Activated CD8-positive, alpha-beta memory T cell treated with anti-CD3 and anti-CD28 coated beads, Interleukin-2, amount 50 U/mL, for 48 hours (primary cell): ENCODE measurements at places on chromosomes 7 and 10.

DNA sequence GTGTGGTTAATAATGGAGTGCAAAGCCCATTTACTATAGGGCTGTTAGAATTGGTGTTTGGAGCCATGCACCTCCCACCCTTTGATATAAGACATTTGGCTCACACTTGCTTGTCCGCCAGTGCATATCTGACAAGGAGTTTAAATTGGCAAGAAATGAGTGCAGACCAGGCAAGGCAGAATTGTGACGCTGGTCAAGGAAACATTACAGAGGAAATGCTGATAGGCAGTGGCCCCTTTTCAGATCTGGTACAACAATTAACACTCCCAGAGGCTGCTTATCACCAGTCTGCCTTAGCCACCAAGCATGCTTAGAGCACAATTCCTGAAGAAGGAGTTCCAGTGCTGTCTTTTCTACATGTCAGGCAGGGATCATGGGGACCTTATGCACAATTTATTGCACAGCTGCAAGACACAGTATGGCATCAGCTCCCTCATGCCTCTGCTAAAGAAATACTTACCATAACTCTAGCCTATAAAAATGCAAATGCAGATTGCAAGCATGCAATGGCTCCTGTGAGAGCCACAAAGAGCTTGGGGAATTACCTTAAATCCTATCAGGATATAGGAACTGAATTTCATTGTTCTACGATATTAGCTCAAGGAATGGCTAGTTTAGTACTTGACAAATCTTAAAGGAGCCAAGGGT lies 35.2 kb downstream of the OR13A1 start:
- DNase-seq, result no peak

- no peak for DNase-seq
These were observed 15.1 kb upstream of the DENND2A start for GRCh38 chr7:140655511-140656408.

GRCh38 chr10:23081221-23081750 lies 14.1 kb upstream of the MSRB2 start:
- no peak for DNase-seq

GRCh38 chr10:110710621-110711020 lies 66.5 kb downstream of the RBM20 start:
- no peak for DNase-seq

GRCh38 chr7:6376820-6377219 lies 70.9 kb downstream of the DAGLB start:
- DNase-seq, result no peak

- no peak for DNase-seq
These were observed 3.0 kb downstream of the SLC12A9 start for GRCh38 chr7:100855515-100855914.

DNA sequence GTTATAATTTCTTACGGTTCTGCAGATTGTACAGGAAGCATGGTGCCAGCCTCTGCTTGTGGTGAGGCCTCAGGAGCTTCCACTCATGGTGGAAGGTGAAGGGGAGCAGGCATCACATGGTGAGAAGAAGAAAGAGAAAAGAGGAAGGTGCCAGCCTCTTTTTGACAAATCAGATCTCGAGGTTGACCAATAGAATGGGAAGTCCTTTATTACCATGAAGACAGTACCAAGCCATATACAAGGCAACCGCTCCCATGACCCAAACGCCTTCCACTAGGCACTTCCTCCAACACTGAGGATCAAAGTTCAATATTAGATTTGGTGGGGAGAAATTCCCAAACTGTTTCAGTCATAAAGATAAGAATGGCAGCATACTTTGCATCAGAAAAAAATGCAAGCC lies 502.8 kb downstream of the GLRX3 start:
- no peak for DNase-seq

DNA sequence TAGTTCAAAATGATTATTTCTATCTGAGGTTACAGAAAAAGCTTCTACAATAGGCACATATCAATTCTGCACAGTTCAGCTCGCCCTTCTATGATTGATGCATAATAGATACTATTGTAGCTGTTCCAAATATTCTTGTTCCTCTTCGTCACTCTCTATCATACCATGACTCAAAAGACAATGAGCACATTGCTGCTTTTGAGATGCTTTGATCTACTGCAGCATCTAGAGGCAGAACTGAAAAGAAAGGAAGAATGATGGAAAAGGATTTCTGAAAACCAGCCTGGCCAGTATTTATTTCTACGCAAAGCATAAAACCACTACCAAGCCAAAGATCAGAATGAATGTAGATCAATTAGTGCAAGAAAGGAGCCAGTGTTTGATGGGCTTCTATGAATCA lies 59.3 kb upstream of the PLXDC2 start:
- no peak for DNase-seq

DNA sequence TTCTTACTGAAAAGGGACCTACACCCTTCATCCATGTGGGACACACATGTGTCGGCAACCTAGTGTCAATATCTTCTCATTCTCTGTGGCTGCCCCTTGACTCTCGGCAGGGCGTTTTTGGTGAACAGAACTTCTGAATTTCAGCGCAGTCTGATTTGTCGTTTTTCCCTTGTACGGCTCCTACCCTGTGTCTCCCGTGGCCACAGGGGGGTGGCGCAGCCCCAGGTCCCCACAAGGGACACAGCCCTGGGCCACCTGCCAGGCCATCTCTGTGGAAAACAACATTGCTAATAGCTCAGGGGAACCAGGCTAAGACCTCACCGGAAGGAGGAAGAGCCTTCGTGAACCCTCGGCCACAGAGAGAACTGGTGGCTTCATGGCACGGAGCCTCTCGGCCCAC lies 53.1 kb upstream of the NKX6-2 start:
- DNase-seq, result no peak

DNA sequence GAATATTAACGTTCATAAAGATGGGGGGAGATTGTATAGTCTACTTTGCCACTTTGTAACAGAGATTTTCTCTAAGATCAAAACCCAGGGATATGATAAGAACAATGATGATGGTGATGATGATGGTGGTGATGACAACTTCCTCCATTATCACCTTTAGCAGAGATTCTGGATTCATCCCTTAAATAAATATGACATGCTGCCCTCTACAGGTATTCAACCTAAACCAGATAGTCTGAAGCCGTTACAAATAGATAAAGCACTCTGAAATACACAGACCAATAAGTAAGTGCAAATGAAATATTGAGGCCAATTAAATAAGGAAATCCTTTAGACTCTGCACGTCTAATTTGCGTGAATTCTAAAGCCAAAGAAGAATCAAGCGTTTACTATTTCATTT lies 211.5 kb downstream of the CREB5 start:
- no peak for DNase-seq

DNA sequence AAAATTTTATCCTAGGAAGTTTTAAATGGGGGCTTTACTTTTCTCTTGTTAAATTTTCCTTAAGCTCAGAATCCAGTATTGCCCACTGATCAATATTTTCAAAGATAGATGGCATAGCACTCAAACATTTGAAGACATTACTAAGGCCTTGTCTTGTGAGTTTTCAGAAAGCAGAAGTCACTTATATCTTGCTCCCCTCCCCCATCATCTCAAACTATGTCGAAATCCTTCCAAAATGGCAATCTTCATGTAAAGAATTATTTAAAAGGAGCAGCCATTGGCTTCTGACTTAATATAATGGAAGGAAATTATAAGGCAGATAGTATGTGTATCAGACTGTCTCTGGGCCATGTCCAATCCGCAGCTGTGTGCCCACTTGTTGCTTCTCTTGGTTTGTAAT lies 553.5 kb upstream of the C7orf33 start:
- DNase-seq, result no peak

DNA sequence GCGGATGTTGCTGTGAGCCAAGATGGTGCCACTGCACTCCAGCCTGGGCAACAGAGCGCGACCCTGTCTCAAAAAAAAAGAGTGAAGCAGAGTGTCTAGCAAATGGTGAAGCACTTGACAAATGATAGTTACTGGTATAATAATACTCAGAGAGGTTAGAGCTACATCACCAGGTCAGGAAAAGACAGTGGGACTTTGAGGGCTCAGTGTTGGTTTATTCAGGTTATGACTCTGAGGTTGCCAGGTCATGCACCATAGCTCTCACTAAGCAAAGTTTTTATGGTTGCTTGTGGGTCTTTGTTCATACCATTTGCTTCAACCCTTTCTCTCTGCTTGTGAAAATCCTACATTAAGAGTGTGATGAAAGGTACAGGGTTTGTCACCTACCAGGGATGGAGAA lies 13.6 kb downstream of the MRPS33 start:
- DNase-seq, result no peak

DNA sequence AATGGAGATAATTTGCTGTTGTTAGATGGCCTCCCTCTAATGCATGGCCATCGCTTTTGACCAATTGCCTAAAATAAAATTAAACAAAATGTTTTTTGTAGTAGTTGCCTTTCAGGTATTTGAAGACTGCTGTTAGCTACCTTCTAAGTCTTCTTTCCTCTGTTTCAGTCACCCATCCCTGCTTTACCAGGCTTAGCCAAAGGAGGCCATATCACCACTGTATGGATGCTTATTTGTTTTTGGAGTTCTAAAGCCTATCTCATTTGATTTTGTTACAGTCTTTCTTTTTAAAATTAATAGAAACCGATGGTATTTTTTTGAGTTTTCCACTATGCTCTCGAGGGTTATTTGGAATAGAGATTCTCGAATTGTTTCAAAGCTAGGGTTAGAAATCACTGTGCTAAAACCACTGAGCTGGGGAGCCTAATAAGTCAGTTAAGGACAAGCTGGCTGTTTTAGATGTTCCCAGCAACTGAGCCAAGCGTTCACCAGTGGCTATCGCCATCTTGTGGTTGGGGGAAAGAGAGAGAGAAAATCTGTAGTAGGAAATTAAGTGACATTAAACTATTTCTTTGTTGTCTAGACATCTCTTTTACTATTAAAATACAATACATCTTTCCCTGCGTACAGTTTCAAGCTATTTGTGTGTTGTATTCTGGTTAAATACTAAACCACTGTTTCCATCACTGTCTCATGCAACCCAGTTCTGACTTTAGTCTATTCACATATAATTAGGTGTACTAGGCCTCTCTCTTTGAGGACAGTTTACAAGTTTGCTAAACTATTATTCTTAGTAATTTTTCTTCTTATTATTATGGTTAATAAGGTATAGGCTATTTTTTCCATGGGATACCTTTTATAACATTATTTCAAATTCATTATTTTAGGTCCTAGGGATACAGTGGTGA lies 52.2 kb downstream of the GPR158 start:
- no peak for DNase-seq

GRCh38 chr10:35369049-35369611 lies 32.8 kb downstream of the CCNY start:
- no peak for DNase-seq

- DNase-seq, result no peak
These were observed 33.6 kb downstream of the MEOX2 start for GRCh38 chr7:15652776-15653290.

DNA sequence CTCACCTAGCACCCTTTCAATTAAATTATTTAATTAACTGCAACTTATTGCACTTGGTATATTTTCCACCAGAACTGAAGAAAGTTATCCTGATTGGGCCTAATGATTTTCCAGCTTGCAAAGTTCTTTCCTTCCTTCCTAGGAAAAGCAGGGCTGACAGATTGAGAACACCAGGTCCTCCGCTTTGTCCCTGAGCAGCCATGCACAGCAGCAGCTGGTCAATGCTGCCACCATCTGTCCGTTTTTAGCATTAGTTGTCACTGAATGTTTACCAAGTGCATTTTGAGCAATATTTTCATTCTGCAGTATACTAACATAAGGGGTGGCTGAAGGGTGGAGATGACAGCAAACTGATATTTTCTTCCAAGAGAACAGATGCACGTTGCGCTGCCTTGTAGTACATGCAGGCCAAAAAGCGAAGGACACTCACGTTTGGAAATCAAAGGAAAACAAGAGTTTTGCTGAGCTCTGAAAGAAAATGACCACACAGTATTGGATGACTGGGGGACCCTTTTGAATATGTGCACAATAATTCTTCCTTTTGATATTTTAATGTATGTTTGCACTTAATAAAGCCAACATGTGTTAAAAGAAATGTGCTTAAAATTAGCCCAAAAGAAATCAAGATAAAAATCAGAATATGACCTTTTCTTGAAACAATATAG lies 248.8 kb upstream of the PTN start:
- DNase-seq, result no peak

DNA sequence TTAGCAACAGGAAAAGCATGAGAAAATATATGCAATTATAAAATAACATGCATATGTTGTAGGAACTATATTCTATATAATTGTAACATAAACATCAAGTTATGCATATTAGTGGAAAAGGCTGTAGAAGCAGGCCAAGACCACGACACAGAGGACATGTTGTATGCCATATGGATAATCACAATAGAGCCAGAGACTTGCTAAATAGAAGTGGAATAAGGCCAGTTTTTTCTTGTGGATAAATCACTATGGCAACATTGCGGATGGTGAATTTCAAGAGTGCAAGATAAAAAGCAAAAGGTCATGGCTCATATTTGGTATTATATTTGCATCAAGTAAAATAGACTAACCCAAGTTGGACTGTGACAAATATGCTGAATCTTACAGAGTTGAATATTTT lies 93.0 kb downstream of the PCDH15 start:
- no peak for DNase-seq

GRCh38 chr7:47428768-47429472 lies 153.0 kb downstream of the TNS3 start:
- DNase-seq, result no peak

GRCh38 chr10:43943818-43944360 lies 295.2 kb upstream of the ZNF32 start:
- DNase-seq, result peak; percentile 29

DNA sequence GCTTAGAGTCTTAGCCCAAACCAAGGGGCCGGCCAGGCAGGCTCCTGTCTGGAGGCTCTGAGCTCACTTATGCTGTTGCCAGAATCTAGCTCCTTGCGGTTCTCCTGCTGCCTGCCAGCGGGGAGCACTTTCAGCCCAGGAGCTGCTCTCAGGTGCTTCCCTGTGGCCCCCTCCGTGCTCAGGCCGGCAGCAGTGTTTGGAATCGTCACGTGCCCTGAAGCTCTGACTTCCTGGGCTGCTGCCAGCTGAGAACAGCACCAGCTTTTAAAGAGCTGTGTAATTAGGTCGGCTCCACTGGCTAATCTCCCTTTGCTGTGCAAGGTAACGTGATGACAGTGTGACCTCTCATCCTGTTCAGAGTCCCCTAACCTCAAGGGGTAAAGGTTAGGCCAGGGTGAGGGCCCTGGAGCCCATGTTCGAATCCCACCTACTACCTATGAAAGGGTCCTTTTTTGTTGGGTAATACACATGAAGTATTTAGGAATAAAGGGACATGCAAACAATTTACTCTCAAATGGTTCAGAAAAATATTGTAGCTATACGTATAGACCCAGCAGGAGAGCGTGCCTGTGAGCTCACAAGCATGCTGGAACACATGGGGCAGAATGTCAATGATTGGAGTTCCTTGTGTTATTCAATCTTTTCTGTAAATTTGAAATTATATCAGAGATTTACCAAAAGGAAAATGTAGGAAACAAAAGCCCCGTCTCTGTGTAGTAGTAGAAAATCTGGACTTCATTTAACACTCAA lies 16.6 kb downstream of the ZNF862 start:
- DNase-seq, result no peak

DNA sequence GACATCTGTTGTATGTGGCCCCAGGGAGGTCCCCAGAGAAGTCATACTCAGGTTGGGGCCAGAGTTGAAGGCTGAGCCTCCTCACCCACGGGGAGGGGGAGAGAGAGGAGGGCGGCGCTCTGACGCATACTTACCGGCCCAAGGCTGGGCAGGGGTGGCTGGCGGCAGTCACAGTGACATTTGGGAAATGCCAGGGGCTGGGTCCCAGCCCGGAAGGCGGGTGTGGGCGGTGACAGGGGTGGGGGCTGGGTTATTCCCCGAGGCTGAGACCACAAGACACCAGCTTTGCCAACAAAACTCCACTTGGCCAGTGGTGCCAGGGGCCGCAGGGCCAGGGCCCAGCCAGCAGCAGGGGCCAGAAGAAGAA lies 41.1 kb downstream of the RASGEF1A start:
- peak; percentile 67 for DNase-seq

GRCh38 chr7:16604054-16604453 lies 41.5 kb downstream of the ANKMY2 start:
- no peak for DNase-seq
